ENCODE measurements at places on chromosomes 11 and 22.
A peak's percentile ranks its signal among the peaks of the same experiment; 100 is the strongest.

GRCh38 chr11:130634186-130634585, 185.7 kb downstream of the ADAMTS15 start:
- no peak for DNase-seq

- DNase-seq = no peak
These were observed 29.7 kb upstream of the GNB1L start for GRCh38 chr22:19884161-19884953.

DNA sequence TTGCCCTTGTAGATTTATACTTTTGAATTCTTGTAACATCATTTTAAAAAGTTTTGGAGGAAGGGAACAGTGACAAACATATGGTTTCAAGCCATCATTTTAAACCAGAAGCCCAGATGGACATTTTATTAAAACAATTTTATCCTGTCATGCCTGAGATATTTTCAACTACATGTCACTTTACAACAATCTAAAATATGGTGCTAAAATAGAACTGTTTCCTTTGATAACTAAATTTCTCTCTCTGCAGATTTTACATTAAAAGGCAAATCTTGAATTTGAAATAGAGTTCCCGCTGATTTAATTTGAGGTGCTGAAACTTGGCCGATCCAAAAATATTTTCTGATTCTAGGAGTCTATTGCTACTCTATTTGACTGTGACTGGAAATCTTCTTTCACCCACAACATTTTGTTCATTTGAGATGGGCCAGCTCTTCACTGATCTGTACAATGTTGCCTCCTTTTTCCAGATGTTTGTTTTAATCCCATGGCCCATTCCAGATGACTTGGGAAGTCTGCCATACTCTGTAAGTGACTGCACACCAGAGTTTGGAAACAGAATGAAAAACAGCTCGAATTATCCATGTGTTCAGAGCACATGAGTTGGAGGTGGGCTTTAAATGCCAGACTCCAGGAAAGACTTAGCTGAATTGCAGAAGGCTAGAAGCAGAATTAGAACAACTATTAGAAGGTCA, 402.5 kb downstream of the TMEM135 start:
- DNase-seq = no peak

GRCh38 chr11:12810568-12810894, 136.3 kb downstream of the TEAD1 start:
- no peak for DNase-seq

- DNase-seq = no peak
These were observed 86.1 kb upstream of the ARHGAP20 start for GRCh38 chr11:110798201-110798900.

DNA sequence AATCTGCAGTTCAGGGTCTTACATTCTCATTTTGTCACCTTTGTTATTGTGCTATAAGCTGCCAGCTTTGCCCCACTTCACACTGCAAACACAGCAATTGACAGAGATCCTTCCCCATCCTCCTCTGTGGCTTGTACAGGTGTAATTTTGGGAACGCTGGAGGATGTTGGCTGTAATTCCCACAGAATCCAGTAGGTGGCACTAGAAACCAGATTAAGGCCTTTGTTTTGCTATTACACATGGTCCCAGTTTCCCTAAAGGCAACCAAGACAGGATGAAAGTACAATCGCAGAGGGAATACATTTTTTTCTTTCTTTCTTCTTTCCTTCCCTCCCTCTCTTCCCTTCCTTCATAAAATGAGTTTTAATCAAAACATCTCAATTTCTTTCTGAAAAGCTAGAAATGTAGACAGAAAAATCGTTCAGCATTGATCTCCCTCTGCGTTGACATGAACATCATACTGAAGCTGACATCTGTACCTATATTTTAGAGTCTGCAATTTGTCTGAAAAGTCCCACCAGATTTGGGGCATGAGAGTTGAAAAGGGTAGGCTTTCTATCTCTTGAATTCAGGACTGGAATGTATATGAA, 21.3 kb upstream of the NELL1 start:
- no peak for DNase-seq

DNA sequence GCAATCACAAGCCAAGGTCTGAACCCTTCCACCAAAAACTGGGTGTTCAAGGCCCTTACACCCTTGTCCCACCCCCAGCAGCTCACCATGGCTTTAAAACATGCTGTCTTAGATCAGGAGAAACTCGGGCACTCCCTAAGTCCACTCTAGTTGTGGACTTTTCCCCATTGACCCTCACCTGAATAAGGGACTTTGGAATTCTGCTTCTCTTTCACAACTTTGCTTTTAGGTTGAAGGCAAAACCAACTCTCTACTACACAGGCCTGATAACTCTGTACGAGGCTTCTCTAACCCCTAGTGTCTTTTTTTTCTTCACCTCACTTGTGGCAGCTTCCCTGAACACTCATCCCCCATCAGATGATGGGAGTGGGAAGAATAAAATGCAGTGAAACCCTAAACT, 15.0 kb downstream of the HTR3A start:
- DNase-seq = no peak

GRCh38 chr11:126217491-126217890, 5.9 kb downstream of the FAM118B start:
- no peak for DNase-seq

GRCh38 chr11:116503216-116504160, 269.3 kb downstream of the BUD13 start:
- no peak for DNase-seq

DNA sequence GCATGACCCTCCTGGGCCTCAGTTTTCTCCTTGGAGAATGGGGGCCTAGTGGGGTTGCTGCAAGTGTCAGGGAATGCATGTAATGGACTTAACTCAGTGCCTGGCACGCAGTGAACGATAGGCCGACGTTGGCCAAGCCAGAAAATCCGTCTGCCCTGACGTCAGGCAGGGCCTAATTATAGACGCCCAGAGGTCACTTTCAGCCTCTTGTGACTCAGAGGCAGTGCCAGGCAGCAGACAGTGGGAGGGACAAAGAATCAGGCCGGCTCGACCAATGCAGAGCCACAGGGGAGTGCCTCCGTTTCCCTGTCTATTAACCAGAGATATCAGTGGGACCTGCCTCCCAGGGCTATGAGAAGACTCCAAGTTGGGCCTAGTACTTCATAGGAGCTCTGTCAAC, 115.0 kb downstream of the MN1 start:
- peak; percentile 93 for DNase-seq

GRCh38 chr11:101866619-101867491, 48.0 kb upstream of the CEP126 start:
- DNase-seq = no peak

DNA sequence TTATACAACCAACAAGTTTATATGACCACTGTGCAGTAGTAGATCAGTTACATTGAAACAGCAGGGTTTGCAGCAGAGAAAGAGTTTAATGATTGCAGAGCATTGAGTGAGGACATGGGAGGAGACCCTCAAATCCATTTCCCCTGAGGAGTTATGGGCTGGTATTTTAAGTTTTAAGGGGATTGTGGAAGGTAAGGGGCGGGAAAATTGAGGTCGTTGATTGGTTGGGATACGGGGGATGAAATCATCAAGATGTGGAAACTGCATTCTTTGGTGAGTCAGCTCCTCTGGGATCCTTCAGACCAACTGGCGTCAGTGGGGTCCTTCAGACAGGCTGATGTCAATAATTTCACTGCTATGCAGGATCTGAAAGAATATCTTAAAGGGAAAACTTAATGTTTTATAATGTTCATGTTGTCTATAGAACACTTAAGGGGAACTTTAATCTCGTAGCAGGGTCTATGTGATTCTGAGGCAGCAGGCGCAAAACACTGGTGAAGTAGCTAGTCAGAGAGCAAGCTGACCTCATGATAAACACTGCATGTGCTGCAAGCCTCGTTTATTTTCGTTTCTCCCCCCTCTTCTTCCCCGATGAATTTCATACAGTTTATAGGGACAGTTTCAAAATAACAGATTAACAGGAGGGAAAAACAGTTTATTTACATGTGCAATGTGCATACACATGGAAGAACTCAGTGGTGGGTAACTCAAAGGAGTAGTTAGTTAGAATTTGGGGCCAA, 17.4 kb upstream of the BACE1-AS start:
- DNase-seq = no peak

- DNase-seq = no peak
These were observed 78.8 kb downstream of the TEAD1 start for GRCh38 chr11:12752868-12753524.

DNA sequence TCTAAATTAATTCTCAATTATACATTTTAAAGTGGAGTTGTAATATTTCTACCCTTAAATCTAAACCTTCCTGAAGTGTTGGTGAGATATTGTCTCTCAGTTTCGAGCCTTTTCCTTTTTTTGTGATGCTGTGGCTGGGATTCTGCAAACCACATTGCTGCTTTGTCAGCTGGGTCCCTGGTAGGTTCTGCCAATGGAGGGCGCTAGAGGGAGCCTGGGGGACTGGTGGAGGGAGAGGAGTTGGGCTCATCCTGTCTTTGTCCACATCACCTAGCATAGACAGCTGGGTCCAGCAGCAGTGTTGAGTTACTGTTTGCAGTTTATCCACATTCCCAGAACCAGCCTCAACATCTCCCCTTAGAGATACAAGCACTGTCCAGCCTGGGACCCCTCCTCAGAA, 41.0 kb downstream of the TRAF6 start:
- no peak for DNase-seq

- peak; percentile 94 for DNase-seq
These were observed 27.3 kb downstream of the ARHGEF17 start for GRCh38 chr11:73335204-73335923.

DNA sequence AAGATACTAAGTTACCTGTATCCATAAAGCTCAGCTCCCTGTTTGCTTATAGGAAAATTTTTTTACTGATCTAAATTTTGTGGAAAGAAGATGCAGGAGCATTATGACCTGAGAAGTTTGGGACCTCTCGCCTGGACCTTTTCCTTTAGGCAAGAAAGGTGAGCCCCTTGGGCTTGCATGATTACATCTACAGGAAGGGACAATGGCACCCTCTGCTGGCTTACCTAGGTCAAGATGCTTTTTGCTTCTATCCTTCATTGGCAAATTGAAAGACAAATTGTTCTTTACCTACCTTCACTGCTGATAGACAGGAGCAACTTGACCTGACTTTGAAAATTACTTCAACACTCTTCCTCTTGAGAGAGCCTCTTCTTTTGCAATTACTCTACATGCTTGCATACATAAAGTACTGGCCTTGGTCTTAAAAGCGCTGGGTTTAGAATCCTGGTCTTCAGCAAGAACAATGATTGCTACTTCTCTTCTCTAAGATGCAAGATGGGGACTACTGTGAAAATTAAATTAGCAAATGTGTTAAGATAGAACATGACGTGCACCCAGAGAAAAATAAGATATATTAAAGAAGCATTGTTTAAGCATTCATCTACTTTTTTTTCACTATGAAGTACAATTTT, 147.2 kb downstream of the TRPC6 start:
- DNase-seq = peak; percentile 50
